Activated CD8-positive, alpha-beta memory T cell treated with anti-CD3 and anti-CD28 coated beads for 48 hours (primary cell): ENCODE measurements at places on chromosomes 12 and 14.

GRCh38 chr14:54535646-54536045 lies 25.9 kb downstream of the CGRRF1 start:
- no peak for DNase-seq

DNA sequence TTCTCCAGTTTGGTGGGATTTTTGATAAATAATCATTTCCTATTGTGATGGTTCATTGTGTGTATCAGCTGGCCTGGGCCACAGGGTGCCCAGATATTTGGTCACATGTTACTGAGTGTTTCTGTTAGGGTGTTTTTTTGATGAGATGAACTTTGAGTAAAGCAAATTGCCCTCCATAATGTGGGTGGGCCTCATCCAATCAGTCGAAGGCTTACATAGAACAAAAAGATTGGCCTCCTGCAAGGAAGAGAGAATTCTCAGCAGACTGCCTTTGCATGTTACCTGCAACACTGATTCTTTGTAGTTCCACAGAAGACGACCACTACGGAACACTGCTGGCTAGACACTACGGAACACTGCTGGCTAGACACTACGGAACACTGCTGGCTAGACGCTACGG lies 441.6 kb downstream of the GLT1D1 start:
- no peak for DNase-seq

DNA sequence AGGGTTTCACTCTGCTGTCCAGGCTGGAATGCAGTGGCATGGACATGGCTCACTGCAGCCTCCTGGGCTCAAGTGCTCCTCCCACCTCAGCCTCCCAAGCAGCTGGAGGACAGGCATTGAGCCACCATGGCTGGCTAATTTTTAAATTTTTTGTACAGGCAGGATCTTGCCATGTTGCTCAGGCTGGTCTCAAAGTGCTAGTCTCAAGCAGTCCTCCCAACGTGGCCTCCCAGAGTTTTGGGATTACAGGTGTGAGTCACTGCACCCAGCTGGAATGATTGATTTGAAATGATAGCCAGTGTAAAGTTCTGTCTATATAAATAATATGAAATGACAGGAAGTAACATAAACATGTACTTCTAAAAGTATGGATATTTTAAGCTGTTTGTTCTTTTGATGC lies 172.7 kb downstream of the FUT8 start:
- no peak for DNase-seq

GRCh38 chr12:119693511-119693910 lies 25.6 kb downstream of the PRKAB1 start:
- no peak for DNase-seq

DNA sequence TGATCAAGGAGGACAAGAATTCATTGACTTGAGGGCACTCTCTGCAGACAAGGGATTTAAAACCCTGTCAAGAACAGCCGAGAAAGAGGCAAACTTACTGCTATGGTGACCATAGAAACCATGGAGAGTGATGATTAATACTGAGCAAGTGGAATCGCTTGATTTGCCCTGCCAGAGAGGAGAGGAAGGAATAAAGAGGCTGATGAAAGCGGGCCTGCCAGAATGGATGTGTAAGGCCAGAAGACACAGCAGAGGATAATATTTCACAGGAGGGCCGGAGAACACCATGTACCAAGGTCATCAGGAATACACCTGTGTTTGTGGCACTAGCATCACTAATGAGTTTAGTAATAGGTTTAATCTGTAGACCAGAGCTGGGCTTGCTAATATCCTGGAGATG lies 221.8 kb upstream of the DCN start:
- DNase-seq = no peak

DNA sequence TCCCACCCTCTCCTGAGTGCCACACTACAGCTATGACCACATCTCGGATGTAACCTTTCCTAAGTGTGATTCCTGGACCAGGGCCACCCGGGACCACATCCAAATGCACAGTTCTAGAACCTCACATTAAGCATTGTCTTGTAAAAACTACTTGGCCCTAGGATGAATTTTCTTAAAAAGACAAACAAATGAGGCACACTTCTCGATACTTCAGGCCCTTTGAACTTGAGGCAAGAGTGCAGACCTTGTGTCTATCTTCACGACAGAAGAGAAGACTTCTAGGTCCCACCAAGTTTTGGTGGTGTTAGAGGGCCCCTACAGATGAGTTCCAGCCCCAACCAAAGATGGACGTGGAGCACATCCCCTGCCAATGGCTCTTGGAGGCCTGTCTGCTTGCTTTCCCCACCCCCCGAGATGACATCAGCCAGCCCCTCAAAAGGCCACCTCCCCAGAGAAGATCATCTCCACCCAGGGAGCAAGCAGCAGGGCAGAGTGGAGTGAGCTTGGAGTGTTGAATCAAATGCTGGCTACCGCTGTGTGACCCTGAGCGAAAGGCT lies 9.3 kb downstream of the ISCU start:
- no peak for DNase-seq

DNA sequence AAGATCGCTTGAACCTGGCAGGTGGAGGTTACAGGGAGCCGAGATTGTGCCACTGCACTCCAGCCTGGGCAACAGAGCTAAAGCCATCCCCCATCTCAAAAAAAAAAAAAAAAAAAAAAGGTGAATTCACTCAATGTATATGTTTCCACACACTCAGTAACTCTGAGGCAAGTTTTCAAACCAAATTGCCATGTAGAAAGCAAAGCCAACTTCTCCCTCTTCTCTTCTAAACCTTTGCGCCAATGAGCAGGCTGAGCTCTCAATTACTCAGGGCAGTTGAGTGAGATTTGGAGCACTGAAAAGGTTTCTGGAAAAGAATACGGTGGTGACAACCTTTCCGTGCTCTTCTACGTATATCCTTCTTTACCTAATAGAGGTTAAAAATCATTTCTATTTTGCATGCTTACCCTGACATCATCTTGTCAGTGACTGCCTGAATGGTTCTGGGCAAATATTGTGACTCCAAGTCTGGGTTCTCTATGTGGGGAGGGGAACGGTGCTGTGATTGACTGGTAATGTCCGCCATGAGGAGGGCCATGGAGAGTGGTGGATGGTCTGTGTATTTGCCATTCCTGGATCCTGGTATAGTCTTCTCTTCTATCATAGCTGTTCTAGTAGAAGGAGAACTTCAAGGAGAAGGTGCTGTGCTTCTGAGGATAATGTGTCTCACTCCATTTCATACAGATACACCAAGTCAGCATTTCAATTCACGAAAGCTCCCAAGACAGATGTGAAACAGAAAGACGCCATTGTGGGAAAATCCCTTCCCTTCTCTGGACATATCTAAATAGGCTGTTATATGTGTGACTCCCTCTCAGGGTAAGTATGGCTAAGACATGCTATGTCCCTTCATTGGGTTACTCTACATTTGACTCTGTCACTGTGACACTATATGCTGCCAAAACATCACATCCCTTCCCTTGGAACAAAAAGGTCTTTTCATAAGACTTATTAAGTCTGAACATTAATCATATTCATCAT lies 46.2 kb upstream of the MED13L start:
- DNase-seq = no peak

GRCh38 chr14:32006263-32007110 lies 70.6 kb upstream of the ARHGAP5 start:
- DNase-seq = no peak

DNA sequence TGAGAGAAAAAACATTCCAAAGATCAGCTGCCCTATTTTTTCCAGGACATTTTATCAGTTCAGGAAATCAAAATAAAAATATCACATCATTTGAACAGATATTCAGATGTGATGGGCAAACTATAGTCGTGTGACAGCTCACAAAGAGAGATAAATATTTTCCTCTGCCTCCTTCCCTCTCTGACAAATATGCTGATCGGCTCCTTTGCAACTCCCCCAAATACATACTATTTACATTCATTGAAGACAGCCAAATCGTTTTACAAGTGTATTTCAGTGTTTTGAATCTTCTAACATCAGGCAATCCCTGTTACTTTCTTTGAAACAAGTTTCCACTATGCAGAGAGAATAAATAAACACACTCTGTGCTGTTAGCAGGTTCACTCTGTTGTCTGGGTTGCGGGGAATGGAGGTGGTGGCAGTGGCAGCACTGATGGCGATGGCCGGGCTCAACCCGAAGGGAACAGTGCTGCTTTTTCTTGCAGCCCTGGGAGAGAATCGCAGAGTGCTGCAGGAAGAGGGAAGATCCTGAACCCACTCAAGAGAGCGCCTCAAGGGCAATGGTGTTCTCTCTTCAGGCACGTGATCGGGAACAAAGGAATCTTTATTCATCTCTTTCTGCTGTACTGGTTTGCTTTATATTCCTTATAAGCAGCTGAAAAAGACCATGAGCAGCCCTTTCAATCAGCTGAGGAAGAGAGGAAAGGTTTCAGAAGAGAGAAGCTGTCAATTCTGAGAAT lies 142.5 kb downstream of the PHLDA1 start:
- no peak for DNase-seq
